Posterior vena cava (tissue), 2 donors: ENCODE measurements at places on chromosomes 3 and 15. TPM values are rescaled to one million over a fixed set of nuclear protein-coding genes. Genes with fewer than 3 reads are reported as not detected.

DNA sequence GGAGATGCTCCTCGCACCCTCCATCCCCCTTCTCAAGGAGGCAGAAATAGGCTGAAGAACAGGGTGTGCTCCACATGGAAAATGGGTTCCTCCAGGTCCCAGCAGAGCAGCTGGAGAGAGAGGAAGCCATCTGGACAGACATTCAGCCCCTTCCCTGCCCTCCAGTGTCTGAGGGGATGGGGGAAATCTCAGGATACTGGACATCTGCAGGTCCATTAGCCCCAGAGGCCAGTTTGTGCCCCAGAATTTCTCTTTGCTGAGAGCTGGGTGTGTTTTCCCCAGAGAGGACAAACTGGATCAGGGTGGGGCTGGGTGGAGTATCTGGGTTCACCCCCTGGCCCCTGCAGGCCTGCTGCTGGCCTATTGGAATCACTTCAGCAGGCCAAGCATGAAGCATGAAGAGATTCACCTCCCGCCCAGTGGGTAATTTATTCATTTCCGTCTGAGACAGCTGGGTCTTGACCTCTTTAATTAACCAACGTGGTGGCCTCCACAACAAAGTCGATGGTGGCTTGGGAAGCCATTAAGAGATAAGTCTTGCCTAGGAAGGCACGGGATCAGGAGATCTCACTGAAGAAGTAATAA lies 4.6 kb downstream of the FAM3D start:
- DNase-seq, result no peak

DNA sequence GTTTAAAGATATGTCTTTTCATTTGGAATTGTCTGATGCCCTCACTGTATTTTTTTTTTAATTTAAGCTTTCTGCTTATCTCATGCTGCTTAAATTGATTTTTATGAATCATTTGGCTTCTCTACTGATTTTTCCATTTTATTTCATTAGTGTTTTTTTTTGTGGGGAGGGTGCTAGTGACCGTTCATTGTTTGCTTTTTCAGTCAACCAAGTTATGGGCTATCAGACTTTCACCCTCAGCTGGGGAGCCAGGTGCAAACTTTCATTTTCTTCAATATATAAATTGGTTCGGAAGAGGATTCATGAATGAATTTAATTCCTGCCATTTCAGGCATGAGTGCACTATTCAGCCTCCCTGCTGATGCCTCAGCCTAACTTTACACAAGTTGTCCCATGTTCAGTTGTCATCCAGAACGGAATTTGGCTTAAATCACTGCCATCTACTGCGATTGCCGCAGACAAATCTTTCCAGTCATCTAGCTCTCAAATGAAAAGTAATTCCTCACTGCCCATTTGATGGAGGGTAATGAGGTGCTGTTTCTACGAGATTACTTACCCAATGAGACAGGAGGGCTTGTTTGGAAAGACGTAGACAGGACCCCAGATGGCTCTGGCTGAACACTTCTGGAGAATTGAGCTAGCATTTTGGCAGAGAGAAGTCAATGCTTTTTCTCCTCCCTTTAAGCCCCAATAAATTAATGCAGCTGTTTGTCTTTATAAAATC lies 89.9 kb upstream of the RORA start:
- no peak for DNase-seq

DNA sequence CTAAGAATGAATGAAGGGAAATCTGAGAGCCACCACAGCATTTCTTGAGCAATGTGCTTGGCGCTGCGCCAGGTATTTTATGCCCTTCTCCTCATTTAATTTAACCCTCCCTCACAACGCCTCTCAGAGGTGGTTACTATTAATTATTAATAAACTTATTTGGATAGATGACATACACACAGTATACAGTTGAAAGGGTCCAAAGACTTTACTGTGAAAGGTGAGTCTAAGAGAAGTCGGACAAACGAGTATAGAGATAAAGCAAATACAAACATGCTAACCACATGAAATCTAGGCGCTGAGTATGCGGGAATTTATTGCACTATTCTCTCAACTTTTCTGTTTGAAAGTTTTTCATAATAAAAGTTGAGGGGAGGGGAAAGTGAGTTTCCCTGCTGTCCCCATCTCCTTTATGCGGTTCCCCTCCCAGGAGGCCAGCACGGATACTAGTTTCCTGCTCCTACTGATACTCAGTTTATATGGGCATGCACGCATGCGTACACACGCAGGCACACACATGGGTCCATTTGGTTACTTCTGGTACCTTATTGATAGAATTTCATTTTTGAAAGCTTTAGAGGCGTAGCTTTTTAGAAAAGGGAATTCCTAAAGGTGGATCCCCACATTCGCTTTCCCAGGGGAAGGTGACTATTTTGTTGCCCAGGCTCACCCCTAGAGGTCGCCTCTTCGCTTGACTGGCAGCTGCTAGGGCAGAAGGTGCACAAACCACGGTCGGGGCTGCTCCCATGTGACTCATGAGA lies 28.5 kb upstream of the KCTD6 start:
- DNase-seq, result peak; percentile 87

DNA sequence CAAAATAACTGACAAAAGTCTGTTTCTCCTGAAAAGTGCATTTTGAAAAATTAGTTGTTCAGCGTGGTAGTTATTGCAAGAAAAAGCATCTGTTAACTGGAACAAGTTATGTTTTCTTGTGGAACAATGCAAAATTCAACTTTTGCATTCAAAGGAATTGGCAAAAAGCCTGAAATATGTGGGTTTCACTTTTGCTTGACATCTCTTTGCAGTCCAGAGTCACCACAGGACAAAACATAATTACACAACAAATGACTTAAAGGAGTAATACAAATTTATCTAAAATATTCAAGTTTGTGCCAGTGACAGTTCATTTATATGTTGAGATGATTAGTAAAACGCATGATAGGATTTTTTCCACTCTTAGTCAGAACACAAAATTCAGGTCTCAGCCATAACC lies 96.3 kb upstream of the P2RY1 start:
- DNase-seq, result no peak

DNA sequence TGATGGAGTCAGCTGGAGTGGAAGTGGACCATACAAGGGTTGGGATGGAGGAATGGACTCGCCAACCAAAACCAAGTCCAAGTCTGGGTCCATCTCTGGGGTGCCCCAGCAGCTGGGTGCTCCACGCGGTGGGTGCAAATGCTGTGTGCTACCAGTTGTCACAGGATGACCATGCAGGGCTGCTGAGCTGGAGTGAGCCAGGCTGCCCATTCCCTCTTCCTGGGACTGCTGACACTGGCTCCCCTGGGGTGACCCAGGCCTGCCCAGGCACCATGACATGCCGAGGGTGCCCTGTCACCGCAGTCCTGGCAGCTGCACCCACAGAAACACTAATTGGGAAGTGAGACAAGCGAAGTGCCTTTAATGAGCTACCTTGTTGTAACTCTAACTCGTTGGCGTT lies 140.2 kb downstream of the TPRA1 start:
- peak; percentile 45 for DNase-seq

DNA sequence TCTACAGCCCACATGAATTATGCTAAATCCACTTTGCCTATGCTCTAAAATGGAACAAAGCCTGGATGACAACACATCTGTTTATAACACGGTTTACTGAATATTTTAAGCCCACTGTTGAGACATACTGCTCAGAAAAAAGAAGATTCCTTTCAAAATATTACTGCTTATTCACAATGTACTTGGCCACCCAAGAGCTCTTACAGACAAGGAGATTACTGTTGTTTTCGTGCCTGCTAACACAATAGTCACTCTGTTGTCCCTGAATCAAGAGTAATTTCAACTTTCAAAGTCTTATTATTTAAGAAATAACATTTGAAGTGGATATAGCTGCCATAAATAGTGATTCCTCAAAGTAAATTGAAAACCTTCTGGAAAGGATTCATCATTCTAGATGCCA lies 70.9 kb downstream of the ANKRD28 start:
- DNase-seq, result no peak

GRCh38 chr3:101521211-101521701 lies 8.2 kb upstream of the SENP7 start:
- no peak for DNase-seq

DNA sequence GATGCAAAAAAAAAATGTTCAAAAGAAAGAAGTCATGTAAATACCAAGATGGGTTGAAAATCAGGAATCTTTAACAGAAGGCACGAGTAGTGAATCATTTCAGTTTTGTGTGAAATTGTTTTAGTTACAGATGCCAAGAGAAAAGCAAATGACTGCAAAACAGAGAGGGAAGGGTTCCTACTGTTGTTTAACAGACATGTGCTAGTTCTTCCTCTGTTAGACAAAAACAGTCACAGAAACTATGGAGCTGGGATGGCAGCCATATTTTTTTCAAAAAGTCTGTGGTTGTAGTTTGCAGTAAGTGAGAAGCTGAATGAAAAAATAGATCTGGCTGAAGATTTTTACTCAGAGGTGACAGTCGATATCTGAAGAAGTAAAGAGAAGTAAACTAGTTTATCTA lies 511.9 kb downstream of the ZIC1 start:
- no peak for DNase-seq

DNA sequence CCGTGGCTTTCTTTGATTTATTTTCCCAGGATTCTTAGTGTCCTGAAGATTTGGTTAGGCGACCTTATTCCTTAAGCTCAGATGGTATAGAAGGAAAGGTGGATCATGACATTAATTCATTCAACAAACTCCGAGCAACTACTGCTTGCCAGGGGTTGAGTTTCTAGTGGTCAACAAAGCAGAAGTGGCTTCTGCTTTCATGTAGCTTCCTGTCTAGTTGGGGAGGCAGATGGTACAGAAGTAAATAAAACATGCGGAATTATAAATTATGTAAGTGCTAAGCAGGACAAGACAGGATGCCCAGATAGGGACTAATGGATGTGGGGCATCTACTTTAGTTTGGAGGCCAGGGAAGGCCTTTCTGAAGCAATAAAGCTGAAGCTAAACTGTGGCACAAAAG lies 15.6 kb downstream of the EEFSEC start:
- DNase-seq, result no peak

GRCh38 chr3:112394003-112394640 lies 61.2 kb downstream of the CD200 start:
- DNase-seq, result no peak

DNA sequence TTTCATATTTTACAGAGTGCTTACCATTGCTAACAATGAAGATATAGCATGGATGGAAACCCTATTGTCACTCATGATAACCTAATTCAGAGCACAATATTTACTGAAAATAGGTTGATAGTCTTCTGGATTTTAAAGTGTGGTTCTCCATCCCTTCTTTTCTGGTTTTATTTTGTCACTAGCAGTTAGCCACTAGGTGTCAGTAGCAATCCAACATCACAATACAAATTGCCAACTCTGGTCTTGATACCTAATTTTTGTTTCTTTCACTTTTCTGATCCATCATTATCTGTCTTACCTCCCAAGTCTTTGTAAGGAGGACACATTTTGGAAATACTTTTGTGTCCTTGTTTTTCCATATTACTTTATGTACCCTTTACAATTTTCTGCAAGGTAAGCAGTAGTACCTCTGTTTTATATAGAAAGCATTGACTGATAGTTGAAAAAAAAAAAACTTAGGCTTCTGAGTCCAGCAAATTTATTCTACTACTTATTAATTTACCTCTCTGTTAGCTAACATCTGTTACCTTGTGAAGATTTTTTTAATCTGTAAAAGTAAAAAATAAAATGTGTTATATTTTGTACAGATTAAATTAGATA lies 28.3 kb upstream of the CRYBG3 start:
- no peak for DNase-seq

DNA sequence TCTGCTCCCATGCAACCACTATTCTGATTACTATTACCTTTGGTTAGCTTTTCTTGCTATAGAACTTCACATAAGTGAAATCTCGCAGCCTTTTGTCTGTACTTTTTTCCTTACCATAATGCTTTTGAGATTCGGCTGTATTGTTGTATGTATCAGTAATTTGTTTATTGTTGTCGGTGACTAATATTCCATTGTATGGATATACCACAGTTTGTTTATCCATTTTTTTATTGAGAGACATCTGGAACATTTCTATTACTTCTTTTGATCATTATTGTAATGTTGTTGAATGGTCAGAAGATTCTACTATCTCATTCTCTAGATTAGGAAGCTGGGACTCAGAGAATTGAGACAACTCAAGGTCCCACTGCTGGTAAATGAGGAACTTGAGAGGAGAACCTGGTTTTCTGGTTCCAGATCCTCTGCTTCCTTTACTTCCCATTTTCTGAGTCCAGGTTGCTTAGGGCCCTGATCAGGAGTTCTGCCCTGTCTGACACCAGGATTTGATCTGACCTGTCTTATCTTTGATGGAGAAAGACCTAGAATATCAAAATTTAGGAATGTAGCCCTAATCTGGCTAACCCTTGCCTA lies 18.2 kb upstream of the SPTSSB start:
- no peak for DNase-seq

DNA sequence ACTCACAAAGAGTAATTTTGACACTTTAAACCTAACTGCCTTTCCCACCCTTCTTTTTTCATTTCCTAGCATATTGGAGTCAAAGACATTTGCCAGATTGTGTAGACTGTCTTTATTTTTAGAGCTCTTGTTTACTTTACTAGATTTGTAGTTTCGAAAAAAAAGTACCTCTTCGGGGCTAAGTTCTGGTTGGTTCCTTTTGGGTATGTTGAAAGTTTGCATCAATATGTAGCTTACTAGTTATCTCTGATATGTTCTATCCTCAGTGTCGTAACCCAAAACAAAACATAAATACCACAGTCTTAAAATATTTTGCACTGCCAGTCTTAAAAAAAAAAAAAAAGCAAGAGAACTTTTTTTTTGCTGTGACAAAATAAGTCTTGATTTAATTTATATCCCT lies 52.2 kb downstream of the REC114 start:
- no peak for DNase-seq

- no peak for DNase-seq
Observed at GRCh38 chr3:102688556-102688930, 253.7 kb downstream of the ZPLD1 start.

DNA sequence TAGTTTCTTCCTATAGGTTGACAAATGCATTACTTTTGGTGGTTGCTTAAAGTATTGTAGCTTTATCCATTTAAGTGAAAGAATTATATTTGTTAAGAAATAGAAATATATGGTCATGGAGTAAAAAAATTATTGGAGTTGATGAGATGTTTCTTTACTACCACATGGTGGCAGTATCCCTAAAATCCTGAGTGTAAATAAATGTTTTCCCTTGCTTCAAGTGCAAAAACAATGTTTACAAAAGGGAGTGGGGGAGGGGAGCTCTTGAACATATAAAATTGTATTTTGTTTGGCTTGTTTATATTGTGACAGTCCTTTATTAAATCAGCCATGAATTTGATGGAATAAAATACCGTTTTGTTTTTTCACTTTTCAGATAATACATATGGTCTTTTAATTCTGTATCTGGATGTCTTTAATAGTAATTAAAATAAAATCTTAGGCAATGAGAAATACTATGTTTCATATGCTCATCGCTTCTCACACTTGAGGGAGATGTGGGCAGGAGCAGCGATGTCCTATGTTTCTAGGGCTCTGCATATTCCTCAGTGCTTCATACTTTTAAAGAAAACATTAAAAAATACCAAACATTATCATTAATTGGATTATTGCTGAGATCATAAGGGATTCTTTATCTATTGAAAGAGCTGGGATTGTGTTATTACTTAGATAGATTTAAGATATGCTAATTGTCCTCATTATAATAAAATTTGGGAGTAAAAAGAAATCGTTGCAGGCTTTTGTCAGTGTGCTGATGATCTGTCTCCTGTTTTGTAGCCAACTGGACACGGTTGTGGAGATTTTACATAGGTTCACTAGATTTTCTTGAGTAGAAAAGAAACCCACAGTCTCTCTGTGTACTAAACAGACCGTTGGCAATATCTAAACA lies 349.7 kb downstream of the TUSC7 start:
- DNase-seq, result no peak

SIAH2 gene
- 30.6 TPM for total RNA-seq

SRP14 gene
- total RNA-seq, result 160 TPM

FANCD2OS gene
- not detected for total RNA-seq

CCRL2 gene
- 2.0 TPM for total RNA-seq
